ENCODE measurements at places on chromosomes 2 and 18.

DNA sequence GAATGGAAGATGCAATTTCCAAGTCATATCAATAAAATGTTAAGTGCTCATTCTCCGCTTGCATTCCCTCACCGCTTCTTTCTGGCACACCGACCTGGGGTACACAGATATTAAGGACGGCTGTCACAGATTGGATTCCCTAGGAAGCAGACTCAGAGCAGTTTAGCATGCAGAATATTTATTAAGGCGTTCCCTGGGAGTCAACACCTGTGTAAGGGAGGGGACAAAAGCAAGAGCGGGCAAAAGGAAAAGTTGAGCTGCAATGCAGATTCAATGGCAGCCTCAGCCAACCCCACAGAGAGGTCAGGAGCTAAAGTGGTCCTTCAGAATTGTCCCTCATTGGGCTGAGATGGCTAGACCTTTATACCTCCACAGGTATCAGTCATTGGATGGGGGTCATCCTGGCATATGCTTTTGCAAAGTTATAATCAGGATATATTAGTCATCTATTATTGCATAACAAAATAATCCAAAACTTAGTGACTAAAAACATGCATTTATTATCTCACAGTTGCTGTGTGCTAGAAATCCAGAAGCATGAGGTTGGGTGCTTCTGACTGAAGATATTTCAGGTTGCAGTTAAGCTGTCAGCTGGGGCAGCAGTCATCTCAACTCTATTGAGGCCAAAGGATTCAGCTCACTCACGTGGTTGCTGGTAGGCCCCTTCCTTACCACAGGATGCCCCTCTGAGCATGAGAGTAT lies 27.0 kb upstream of the INO80D start:
- DNase-seq: no peak

DNA sequence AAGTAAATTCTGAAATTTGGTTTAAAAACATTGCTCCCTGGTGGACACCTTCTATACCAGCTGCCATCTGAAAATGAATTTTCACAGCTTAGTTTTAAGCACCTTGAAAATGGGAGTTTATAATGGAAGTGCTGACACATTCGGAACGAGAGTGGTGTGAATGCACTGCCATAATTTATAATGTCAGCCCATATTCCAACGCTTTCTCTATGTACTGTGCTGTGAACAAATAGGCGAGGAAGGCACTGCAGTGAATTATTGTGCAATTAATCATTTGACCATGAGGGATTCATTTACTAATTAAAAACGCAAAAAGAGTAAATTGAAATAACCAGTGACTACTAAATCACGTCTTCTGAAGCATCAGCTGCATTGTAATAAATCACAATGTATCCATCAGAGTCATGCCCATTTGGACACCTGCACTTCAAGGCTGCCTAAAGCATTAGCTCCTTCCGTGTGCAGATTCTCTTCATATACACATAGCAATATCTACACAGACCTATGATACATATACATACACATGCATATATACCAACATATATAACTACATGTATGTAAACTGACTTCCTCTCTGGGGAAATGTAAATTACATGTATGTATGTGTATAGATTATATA lies 699.8 kb downstream of the GALR1 start:
- DNase-seq: no peak

- DNase-seq: no peak
These were observed 23.7 kb upstream of the MYO5B start for GRCh38 chr18:50218432-50219197.

- no peak for DNase-seq
These were observed 58.5 kb upstream of the MSH6 start for GRCh38 chr2:47724221-47724981.

GRCh38 chr18:10752382-10752781 lies 226.6 kb downstream of the NAPG start:
- no peak for DNase-seq

GRCh38 chr18:3723554-3723953 lies 273.6 kb downstream of the TGIF1 start:
- no peak for DNase-seq

- DNase-seq: no peak
These were observed 242.2 kb downstream of the LOXHD1 start for GRCh38 chr18:46414863-46415262.

DNA sequence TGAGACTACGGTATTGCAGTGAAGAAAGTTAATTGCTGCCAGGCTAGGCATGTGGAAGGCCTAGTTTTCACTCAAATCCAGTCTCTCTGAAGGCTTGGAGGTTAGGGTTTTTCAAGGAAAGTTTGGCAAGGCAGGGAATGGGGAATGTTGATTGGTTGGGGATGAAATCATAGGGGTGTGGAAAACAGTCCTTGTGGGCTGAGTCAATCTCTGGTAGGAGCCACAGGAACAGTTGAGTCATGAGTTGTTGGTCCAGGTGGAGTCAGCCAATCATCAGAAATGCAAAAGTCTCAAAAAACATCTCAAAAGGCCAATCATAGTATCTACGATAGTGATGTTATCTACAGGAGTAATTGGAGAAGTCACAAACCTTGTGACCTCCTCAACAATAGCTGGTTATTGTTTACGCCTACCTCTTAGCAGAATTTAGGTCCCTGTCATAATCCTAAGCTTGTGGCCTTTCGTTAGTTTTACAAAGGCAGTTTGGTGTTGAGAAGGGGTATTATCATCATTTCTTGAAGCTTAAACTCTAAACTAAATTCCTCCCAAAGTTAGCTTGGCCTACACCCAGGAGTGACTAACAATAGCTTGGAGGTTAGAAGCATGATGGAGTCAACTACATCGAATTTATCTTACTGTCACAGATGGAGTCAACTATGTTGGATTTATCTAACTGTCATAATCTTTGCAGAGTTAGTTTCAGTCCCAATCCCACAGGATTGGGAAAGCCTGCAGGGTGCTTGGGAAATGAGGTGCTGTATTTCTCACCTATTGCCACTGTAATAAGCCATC lies 33.7 kb upstream of the APCDD1 start:
- DNase-seq: no peak

DNA sequence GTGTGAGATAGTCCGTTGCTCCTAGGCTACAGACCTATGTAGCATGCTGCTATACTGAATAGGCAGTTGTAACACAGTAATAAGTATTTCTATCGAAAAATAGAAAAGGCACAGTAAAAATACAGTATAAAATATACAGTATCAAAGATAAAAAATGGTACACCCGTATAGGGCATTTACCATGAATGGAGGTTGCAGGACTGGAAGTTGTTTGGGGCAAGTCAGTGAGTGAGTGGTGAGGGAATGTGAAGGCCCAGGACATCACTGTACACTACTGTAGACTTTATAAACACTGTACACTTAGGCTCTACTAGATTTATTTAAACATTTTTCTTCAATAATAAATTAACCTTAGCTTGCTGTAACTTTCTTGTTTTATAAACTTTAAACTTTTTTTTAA lies 3.5 kb downstream of the MAP3K20 start:
- no peak for DNase-seq

Measured in NCI-H345 (cell line).